ENCODE measurements at places on chromosomes 4 and X.

GRCh38 chrX:150615356-150615755, 46.9 kb downstream of the MTM1 start:
- no peak for DNase-seq

- DNase-seq: no peak
These were observed 32.7 kb upstream of the AMBN start for GRCh38 chr4:70559211-70559830.

GRCh38 chr4:113773014-113773413, 11.5 kb upstream of the CAMK2D start:
- peak; percentile 50 for DNase-seq

DNA sequence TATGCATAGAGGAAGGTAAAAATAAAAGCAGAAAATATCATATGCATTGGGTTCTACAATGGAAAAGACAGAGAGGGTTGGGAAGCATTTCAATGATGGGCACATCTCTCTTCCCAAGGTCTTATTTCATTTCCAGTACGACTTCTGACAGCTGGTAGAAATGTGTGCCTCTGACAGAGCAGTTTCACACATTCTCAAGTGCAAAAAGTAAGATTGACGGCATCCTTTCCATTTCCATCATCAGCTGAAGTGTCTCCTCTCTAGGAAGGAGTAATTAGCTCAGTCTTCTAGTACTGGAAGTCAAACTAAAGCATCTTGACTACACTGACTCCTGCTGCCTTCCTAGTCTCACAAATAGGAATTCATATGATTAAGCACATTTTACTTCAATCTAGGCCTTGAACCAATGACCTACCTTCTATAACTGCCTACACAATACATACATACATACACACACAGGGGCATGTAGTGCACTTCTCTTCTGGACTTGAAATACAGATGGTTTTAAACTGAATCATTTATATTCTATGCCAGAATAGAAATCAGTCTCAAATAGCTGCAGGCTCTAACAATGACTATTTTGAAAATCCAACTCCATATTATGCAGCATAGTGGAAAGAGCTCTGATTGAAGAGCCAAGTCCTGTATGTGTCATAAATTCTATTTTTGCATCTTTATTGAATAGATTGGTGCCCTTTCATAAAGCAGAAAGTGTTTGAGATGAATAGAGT, 473.4 kb downstream of the INPP4B start:
- no peak for DNase-seq

DNA sequence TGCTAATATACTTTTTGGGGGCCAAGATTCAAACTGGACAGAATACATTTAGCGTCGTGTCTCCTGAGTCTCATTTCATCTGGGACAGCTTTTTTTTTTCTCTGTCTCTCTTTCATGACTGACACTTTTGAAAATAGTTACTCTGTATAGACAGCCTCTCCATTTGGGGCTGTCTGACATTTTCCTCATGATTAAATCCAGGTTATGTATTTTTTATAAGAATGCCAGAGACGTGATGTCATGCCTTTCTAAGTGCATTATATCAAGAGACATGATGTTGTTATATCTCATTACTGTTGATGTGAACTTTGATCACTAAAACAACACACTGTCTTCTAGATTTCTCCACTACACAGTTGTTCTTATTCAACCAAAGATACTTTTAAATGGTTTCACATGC, 199.0 kb downstream of the BANK1 start:
- no peak for DNase-seq

DNA sequence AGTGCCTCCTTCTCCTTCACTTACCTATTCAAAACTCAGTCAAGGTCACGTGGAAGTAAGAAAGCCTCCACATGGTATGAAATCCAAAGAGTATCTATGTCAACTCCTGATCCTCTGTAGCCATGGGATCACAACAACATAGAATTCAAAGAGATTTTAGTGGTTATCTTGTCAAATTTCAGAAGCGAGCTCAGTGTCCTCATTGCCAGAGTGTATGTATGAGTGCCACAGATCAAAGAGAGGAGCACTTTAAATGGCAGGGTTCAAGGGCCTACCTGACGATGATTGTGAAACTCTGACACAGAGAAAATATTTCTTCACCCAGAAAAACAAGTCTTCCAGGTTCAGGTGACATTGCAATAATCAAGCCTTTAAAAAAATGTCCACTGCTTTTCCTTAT, 1.2 kb upstream of the ACE2 start:
- no peak for DNase-seq

DNA sequence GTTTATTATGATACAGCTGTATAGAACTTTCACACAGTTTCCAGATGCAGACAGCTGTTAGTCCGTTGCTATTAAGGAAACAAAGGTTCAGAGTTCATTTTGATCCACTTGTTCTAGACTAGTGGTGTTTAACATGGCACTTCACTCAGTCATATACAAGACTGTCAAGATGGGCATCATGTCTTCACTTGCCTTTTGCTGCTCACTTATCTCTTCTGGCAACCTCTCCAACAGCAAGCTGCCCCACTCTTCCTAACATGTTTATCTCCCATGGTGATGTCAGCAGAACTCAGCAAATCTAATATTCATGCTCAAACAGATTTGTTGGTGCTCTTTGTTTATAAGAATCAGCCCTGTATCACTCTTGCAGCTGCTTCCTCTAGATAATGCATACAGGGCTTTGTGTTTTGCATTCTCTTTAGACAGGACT, 236.2 kb upstream of the HAND2 start:
- DNase-seq: no peak

GRCh38 chr4:118400356-118400755, 47.6 kb upstream of the PRSS12 start:
- no peak for DNase-seq

DNA sequence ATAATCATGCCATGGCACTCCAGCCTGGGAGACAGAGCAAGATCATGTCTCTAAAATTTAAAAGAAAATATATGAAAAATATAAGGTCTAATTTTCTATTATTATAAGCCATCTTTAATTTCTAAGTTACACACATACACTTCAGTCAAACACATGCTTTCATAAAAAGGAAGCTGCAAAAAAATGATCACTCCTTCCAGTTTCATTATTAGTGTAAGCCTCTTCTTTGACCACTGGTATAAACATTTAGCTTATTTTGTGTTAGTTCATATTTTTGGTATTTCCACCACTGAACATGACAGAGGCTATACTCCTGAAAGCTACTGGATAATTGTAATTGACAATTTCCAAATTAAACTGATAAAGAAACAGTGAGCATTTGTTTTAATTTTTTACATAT, 163.3 kb upstream of the USP38 start:
- DNase-seq: no peak

- DNase-seq: no peak
These were observed 2.0 kb downstream of the SLC25A6 start for GRCh38 chrX:1389993-1390285.

GRCh38 chr4:93764639-93765246, 63.8 kb upstream of the ATOH1 start:
- no peak for DNase-seq

DNA sequence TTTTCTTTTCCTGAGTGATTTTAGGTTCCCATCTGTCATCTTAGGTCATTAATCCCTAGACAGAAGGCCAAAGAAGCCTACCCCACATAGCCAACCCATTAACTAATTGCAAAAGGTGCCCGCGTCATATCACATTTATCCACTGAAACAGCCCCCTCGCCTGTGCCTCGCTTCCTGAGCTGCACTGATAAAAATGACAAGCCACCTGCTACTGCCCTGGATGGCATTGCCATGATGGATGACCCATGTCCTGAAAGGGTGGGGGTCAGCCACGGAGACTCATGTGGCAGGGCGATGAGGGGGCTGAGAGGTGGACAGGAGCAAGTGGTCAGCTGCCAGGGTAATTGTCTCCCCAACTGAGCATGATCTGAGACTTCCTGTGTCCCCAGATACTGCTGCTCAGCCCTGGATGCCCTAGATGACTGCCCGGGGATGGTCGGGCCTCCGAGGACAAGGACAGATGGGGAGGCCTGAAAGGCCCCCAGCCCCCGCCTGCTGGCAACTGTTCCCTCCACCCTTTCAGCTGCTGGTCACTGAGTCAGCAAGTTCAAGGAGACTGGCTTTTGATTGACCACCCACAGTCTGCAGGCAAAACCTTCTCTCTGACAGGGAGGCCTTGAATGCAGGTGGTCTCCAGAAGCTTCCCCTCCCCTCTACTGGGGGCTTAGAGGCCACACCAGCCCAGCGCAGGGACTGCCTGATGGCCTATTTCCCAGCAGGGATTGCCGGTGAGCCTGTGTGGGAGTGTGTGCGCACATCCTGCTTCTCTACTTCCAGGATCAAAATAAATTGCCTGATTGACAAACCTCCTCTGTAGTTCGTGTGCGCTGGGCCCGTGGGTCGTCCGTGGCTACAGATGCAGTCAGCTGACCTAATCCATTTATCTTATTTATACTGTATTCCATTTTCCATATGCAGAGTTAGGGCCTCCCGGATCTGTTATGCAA, 496.3 kb downstream of the BCOR start:
- no peak for DNase-seq

DNA sequence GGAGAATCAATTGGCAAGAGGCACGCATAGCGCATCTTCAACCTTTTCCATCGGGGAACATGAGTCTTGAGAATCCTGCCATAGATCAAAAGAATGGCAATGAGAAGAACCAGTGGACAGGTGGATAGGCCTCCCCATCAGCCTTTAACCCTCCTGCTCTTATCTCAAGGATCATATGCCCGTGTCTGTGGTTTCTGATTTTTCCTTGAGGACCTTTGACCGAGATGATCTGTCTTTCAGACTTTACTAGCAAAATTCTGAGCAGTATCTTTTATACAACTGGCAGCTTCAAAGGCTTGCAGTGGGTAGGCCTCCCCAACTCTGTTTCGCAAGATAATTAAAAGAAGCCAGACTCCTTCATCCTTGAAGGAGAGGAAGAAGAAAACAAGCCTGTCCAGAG, 174.4 kb downstream of the REPS2 start:
- DNase-seq: no peak

GRCh38 chr4:121217351-121217750, 53.2 kb upstream of the TNIP3 start:
- no peak for DNase-seq
